ENCODE measurements at places on chromosomes 13 and 19.

DNA sequence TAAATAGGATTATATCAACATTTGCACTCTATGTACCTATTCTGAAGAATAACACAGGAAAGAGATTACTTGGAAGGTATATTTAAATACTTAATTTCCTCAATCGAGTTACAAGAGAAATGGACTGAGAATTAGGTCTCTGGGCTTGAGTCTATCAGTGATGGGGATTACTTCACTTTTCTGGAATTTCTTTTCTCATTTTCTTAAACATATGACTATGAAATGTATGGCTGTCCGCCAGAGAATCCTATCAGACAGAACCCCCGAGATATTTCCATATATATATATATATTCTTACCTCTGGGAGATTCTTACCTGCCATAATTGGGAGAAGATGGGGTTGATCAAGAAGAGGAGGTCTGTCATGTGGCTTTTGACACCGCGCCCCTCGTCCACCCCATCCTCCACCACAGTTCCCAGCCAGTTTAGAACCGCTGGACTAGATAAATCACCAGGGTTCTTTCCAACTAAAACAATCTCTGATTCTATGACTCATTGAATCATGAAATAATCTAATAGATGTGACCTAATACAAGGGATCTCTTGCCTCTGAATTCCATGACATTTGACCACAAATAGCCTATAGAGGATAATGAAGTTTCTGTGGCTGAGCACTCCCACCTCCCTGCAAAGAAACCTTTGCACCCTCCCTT is 231.3 kb downstream of the TBC1D4 start:
- DNase-seq, result no peak

- DNase-seq, result no peak
These were observed 3.0 kb downstream of the DPRX start for GRCh38 chr19:53634768-53635167.

- DNase-seq, result no peak
These were observed 507.4 kb upstream of the KLF12 start for GRCh38 chr13:74641586-74641985.

- no peak for DNase-seq
These were observed 506 bp upstream of the AP1M1 start for GRCh38 chr19:16197188-16197621.

- DNase-seq, result no peak
These were observed 4.4 kb upstream of the CYP4F2 start for GRCh38 chr19:15902254-15902653.

- DNase-seq, result no peak
These were observed 229.6 kb upstream of the STARD13 start for GRCh38 chr13:33515146-33515545.
